ENCODE measurements at places on chromosomes 1 and 21. TPM values are rescaled to one million over a fixed set of nuclear protein-coding genes. Genes with fewer than 3 reads are reported as not detected.

MXRA8 gene
- 0.25 TPM for total RNA-seq

OR2L5 gene
- not detected for total RNA-seq

GJA9 gene
- not detected for total RNA-seq

HTR1D gene
- not detected for total RNA-seq

LEFTY2 gene
- total RNA-seq = not detected

DRAXIN gene
- total RNA-seq = 0.10 TPM

CLCA1 gene
- total RNA-seq = not detected

DCST2 gene
- 0.29 TPM for total RNA-seq

NBPF12 gene
- total RNA-seq = 22.8 TPM

IGSF8 gene
- 27.8 TPM for total RNA-seq

SPATA1 gene
- 0.29 TPM for total RNA-seq

SPRR3 gene
- total RNA-seq = not detected

NCAM2 gene
- total RNA-seq = not detected

ASPM gene
- total RNA-seq = 49.0 TPM

RHBDL2 gene
- not detected for total RNA-seq

PEA15 gene
- 45.6 TPM for total RNA-seq

GJA5 gene
- not detected for total RNA-seq

DISC1 gene
- total RNA-seq = 14.0 TPM

SLC1A7 gene
- total RNA-seq = not detected

S100A7A gene
- total RNA-seq = not detected

CRP gene
- not detected for total RNA-seq

EEIG2 gene
- 16.3 TPM for total RNA-seq
